ENCODE measurements at places on chromosomes 3 and 15. TPM values are rescaled to one million over a fixed set of nuclear protein-coding genes. Genes with fewer than 3 reads are reported as not detected.

DNA sequence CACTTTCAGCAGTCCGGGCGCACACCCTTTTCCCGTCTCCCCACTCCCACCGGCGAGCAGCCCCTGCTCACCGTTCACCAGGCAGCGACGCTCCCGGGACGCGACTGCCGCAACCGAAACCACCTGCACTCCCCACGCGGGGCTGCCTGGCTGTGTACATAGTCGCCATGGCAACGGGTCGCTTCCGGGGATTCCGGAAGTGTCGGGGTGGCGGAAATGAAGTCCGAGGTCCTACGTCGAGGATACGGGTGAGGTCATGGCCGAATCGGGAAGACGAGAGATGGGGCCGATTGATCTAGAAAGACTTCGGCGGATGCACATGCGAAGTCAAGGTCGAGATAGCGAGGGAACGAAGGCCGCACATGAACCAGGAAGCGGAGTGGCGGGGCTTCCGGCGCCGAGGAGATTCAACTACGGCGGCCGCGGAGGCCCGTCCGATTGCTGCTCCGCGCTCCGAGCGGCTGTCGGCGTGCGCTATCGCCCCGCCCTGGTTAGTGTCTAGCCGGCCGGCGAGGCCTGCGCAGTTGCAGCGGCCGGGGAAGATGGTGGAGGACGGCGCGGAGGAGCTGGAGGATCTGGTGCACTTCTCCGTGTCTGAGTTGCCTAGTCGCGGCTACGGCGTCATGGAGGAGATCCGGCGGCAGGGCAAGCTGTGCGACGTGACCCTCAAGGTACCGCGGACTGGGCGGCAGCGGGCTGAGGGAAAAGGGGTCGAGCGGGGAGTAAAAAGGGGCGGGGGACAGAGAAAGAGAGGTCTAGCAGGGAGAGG is at the start of the genes KIF9 and KLHL18:
Gene KIF9, minus strand, starts transcription at position 376 of the 769 bp plus-strand sequence. CDS start 5,425 bp downstream, outside the sequence.
Gene KLHL18, plus strand, starts transcription at position 521 of the 769 bp plus-strand sequence. Its CDS starts 22 bp downstream, at position 543.
- DNase-seq = peak; percentile 52

DNA sequence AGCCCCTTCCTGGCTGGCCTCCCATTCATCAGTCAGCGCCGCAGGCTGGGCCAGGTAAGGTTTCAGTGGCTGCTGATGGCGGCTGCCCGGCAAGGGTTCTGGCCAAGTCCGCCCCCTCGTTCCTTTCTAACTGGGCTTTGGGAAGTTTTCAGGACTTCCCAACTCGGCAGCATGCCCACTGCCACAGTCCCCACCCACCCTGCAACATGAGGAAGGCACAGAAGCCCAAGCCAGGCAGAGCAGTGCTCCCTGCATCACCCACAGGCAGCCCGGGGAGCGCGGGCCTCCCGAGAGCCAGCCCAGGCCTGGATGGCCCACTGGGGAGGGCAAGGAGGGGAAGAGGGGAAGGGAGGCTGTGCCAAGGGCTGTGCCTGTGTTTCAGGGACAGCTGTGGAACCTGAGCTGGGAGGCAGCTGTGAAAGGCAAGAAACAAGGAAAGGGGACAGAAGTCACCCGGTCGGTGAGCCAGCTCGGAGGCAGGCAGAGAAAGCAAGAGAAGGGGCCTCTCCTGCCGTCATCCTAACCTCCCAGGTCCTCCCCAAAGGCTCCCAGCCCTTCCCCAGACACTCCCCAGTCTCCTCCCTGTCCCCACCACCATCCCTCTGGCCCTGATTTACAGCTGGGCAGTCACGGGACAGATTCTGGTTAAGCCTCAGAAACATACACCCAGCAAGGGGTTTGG is 73.9 kb downstream of the CPN2 start:
- no peak for DNase-seq

- DNase-seq = no peak
These were observed 286.0 kb upstream of the SUCLG2 start for GRCh38 chr3:67940210-67940952.

DNA sequence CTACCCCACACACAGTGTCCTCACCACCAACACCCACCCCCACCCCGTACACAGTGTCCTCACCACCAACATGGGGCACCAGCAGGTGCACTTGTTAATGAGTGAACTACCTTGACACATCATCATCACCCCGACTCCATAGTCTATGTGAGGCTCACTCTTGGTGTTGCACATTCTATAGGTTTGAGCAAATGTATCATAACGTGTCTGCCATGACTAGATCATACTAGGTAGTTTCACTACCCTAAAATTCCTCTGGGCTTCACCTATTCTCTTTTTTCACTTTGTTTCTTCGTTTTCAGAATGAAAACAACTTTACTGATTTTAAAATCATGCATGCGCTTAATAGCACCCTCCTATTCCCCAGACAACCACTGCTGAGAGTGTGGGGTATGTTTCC is 102.6 kb upstream of the SLC6A6 start:
- DNase-seq = no peak

DNA sequence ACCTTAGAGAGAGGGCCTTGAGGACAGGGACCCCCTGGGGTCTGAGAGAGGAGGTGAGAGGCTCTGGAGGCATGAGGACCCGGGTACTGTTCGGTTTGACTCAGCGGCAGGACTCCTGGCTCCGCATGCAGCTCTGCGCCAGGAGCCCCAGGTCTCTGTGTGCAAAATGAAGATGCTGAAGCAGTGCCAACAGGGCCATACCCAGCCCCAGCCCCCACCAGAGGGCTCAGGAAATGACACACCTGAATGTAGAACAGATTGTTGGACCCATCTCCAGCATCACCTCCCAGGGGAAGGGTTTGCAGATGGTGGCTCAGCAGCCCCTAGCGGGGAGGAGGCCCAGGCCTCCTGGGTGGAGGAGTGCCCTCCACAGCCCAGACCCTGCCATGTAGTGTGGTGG is 30.2 kb downstream of the EPHB3 start:
- DNase-seq = no peak

DNA sequence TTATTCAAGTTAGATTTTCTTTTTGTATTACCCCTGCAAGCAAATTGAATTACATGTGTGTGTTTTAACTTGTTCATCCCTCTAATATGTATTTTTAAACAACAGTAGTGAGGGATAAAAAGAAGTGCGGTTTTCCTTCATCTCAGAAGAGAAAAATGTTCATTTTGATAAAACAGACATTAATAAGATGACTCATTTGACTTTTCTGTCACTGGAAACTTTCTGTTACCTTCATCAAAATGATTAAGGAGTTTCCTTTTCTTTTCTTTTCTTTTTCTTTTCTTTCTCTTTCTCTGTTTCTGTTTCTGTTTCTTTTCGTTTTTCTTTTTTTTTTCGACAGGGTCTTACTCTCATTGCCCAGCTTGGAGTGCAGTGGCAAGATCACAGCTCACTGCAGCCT is 53.0 kb downstream of the ECT2 start:
- DNase-seq = no peak

DNA sequence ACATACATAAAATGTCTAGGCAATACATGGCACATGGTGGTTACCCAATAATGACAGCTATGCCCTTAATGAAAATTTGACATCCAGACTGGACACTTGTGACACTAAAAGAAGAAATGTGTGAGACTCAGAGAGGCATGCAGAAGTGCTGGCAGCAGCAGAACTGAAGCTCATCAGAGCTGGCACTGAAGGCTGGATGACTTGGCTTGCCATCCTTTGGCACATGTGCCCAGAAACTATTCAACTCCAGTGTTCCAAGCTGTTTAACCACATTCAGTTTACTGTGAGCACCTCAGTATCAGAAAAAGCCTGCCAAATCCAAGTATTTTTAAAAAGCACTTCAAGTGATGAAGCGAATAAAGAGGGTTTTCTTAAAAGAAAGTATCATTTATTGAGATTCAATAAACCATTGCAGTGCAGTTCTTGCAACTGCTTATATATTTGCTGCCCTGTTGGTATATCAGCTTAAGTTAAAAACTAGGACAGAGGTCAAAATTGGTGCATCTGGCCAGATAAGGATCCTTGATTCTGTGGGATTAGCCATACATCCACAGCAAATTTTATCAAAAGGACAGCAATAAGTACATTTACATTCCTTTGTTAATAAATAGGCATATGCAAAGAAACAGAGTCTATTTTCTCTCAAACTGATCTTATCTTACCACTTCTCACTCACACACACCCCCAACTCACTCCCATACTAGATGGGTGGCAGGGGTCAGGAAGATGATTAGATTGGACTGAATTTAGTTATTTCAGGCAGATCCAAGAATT is 15.8 kb downstream of the IGSF11 start:
- no peak for DNase-seq

GRCh38 chr15:93466380-93466779 is 377.4 kb upstream of the RGMA start:
- no peak for DNase-seq

- no peak for DNase-seq
These were observed 52.3 kb upstream of the CGNL1 start for GRCh38 chr15:57323806-57324589.

GRCh38 chr3:179069762-179070390 is 1.7 kb downstream of the ZMAT3 start:
- DNase-seq = no peak

GRCh38 chr15:88701561-88702095 is 62.8 kb downstream of the ISG20 start:
- DNase-seq = no peak

DNA sequence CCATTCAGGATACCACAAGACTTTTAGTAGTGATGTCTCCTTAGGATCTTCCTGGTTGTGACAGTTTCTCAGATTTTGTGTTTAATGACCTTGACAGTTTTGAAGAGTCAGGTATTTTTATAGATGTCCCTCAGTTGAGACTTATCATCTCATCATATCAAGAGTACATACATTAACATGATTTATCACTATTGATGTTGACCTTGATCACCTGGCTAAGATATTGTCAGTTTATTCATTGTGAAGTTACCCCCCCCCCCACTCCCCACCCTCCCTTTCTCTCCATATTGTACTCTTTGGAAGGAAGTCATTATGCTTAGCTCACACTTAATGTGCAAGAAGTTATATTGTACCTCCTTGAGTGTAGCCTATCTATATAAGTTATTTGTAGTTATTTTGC is 42.9 kb downstream of the MGA start:
- no peak for DNase-seq

DNA sequence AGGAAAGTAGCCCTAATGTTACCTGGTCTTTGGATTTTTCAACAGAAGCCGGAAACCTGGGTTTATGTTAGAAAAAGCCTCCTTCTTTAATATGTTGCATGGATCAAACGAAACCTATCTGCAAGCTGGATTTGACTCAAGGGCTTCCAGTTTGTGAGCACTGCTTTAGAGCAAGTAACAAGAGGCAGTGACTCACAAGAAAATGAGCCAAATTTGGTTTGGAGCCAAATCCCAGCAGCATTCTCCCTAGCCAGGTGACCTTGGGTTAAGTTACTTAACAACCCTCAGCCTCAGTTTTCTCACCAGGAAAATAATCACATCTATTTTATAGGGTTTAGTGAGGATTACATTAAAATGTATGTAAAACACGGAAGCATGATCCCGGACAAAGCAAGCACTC is 215.2 kb upstream of the PRICKLE2 start:
- no peak for DNase-seq

GRCh38 chr3:174776123-174776522 is 83.0 kb upstream of the NAALADL2 start:
- DNase-seq = no peak

- DNase-seq = no peak
These were observed 117.6 kb downstream of the TOP2B start for GRCh38 chr3:25547103-25547502.

GRCh38 chr15:101221902-101222301 is 29.9 kb downstream of the CHSY1 start:
- DNase-seq = no peak

GRCh38 chr15:57548835-57549234 is 42.9 kb upstream of the MYZAP start:
- DNase-seq = no peak

DNA sequence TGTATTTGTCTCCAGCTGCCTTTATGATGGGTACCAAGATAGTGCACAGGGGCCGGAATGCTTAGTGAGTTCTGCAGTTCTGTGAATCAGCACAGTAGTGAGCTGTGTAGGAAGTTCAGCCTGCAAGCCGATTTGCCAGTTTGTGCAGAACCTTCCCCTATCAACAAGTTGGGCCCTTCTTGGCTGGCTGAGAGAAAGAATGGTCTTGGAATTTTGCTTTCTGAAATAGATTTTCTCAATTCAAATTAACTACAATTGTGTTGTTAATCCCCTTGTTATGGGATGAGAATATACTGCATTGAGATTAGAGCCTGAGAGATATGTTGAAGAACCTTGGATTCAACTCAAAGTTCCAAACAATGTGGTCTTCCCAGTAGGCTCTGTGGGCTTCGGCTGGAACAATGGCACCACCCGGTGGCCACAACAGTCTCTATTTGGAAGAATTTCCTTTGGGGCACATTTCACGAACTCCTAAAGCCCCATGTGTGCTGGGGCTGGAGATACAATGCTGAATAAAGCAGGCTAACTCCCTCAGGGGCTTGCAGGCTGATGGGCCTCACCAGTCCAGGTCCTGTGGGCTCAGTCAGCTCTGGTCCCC is 59.1 kb downstream of the TRIM42 start:
- DNase-seq = no peak

- DNase-seq = no peak
These were observed 3.6 kb downstream of the SNX1 start for GRCh38 chr15:64099379-64099778.

CCR9 gene
- not detected for total RNA-seq

CFAP100 gene
- total RNA-seq = not detected

BLM gene
- 4.1 TPM for total RNA-seq

ITIH3 gene
- total RNA-seq = not detected

ROPN1 gene
- total RNA-seq = not detected

AGBL1 gene
- total RNA-seq = not detected

SMCO1 gene
- total RNA-seq = not detected

ACAN gene
- 2.2 TPM for total RNA-seq

All from glomerular endothelial cell (primary cell).